Bronchial smooth muscle cell (primary cell): ENCODE measurements at places on chromosomes 2 and 18. TPM values are rescaled to one million over a fixed set of nuclear protein-coding genes. Genes with fewer than 3 reads are reported as not detected.

CDH2 gene
- 9.8 and 10.5 TPM in 2 replicates for total RNA-seq

HOXD9 gene
- not detected in 2 replicates for total RNA-seq

SERPINB3 gene
- 0.09 TPM in 1 of 2 replicates, not detected in the other for total RNA-seq

IGFBP5 gene
- 213 and 793 TPM in 2 replicates for total RNA-seq

REG3G gene
- total RNA-seq: not detected in 2 replicates

CXCR1 gene
- total RNA-seq: not detected in 2 replicates

CSRNP3 gene
- total RNA-seq: 1.9 and 2.0 TPM in 2 replicates

PLEK gene
- total RNA-seq: not detected in 2 replicates

FOXI3 gene
- total RNA-seq: not detected in 2 replicates

TMEM163 gene
- not detected in 2 replicates for total RNA-seq

FTCDNL1 gene
- total RNA-seq: 1.1 and 1.2 TPM in 2 replicates

LAMA3 gene
- 4.9 and 11.2 TPM in 2 replicates for total RNA-seq

FARP2 gene
- 22.2 and 31.9 TPM in 2 replicates for total RNA-seq

CD8B gene
- total RNA-seq: not detected in 2 replicates

CACNB4 gene
- 0.95 and 1.3 TPM in 2 replicates for total RNA-seq

ERFE gene
- total RNA-seq: 0.32 and 1.3 TPM in 2 replicates

FOXD4L1 gene
- under 0.01 TPM in 1 of 2 replicates, not detected in the other for total RNA-seq

TDRD15 gene
- not detected in 2 replicates for total RNA-seq

RGPD8 gene
- 2.8 and 8.5 TPM in 2 replicates for total RNA-seq

SERPINB7 gene
- total RNA-seq: 0.79 TPM in 1 of 2 replicates, not detected in the other

SUPT7L gene
- 14.2 and 22.8 TPM in 2 replicates for total RNA-seq

ARL4C gene
- 17.4 and 36.7 TPM in 2 replicates for total RNA-seq

ANTXR1 gene
- 29.9 and 31.8 TPM in 2 replicates for total RNA-seq

SERPINB12 gene
- not detected in 2 replicates for total RNA-seq

BCL2L11 gene
- 2.2 and 5.9 TPM in 2 replicates for total RNA-seq

ABCG5 gene
- not detected in 2 replicates for total RNA-seq

INPP5D gene
- total RNA-seq: 0.86 and 1.3 TPM in 2 replicates

SIX3 gene
- total RNA-seq: not detected in 2 replicates

CYTIP gene
- 0.16 TPM in 1 of 2 replicates, not detected in the other for total RNA-seq

LRPPRC gene
- total RNA-seq: 41.9 and 49.0 TPM in 2 replicates

HMSD gene
- total RNA-seq: not detected in 2 replicates

CDKL4 gene
- total RNA-seq: 2.7 and 4.3 TPM in 2 replicates

SRD5A2 gene
- not detected in 2 replicates for total RNA-seq

TGFBRAP1 gene
- total RNA-seq: 9.1 and 11.4 TPM in 2 replicates
